ENCODE measurements at places on chromosomes 13 and 19.

DNA sequence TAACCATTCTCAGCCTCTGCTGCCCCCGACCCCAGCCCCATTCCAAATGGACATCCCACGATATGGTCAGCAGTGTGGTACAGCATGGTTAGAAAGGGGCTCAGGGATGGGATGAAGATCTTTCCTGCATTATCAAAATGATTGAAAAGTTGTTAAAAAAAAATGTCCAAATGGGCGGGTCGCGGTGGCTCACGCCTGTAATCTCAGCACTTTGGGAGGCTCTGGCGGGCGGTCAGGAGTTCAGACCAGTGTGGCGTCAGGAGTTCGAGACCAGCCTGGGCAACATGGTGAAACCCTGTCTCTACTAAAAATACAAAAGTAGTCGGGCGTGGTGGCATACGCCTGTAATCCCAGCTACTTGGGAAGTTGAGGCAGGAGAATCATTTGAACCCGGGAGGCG lies 54.3 kb upstream of the ZNF254 start:
- no peak for DNase-seq

- DNase-seq: no peak
Measured at GRCh38 chr19:2306281-2306806, 1.6 kb downstream of the LINGO3 start.

GRCh38 chr19:4970558-4971423 lies 1.9 kb downstream of the KDM4B start:
- no peak for DNase-seq

DNA sequence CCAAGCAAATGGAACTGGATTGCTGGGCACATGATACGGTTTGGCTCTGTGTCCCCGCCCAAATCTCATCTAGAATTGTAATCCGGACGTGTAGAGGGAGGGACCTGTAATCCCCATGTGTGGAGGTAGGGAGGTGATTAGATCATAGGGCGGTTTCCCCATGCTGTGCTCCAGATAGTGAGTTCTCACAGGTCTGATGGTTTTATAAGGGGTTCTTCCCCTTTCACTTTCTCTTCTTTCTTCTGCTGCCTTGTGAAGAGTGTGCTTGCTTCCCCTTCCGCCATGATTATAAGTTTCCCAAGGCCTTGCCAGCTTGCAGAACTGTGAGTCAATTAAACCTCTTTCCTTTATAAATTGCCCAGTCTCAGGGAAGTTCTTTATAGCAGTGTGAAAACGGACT lies 32.6 kb upstream of the MTIF3 start:
- DNase-seq: no peak

- DNase-seq: no peak
Measured at GRCh38 chr13:98548230-98548629, 28.7 kb downstream of the STK24 start.
